ENCODE measurements at places on chromosomes 6 and 20.

- DNase-seq, result no peak
Observed at GRCh38 chr20:9408422-9409300, 105.7 kb upstream of the LAMP5 start.

GRCh38 chr6:166736634-166737033 is 109.6 kb upstream of the RPS6KA2 start:
- no peak for DNase-seq

DNA sequence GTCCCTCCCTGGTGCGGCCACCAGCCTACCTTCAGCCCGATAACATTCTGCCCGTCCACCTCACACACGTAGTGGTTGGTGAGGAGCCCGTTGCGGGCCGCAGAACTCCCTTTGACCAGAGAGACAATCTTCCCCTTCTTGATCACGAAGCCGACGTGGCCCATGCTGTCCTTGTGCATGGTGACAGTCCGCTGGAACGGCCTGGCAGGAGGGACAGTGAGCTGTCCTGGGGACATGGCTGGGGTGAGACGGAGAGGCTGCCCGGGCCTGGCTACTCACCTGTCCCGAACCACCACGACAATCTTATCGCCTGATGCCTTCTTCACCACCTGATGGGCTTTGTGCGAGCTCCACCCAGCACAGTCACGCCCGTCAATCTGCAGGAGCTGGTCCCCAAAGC is 16.6 kb downstream of the SDCBP2 start:
- no peak for DNase-seq

GRCh38 chr6:39678914-39679313 is 46.3 kb downstream of the KIF6 start:
- DNase-seq, result no peak

DNA sequence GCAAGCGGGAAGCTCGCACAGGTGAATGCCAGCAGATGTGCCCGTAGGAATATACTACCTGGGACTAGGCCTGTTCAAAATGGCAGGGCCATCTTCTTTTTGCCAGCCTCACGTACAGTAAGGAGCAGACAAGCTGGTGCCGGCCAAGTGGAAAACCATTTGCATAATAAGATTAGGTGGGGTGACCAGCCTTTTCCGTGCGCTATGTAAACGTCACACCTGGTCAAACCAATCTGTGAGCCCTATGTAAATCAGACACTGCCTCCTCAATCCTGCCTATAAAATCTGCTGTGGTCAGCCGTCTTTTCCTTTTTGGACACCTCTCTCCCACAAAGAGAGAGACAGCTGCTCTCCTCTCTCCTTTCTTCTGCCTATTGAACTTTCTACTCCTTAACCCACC is 60.8 kb upstream of the TMEM30A start:
- no peak for DNase-seq

All from right renal cortex interstitium (tissue), 3 donors.